ENCODE measurements at places on chromosomes 7 and 10.
A peak's percentile ranks its signal among the peaks of the same experiment; 100 is the strongest.

DNA sequence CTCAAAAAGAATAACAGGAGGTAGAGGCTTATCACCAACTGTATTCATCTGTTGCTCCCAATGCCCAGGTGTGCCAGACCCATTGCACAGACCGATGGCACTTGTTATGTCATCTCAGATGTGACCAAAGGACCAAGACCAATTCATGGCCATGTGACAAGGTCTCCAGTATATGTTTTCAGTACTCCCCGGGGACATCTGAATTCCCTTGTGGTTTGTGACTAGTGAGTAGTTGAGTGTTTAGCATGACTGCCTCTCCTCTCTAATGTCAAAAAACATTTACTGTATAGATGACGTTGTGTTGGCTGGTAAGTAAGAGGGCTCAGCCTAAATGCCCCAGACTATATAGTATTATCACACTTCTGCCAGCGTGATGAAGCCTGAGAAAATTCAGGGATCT is 202.1 kb upstream of the SMIM30 start:
- H3K4me3 ChIP-seq = no peak overlapping the region
- H3K4me1 ChIP-seq = no peaks in the 10 kb centered on the region
- no peaks in the 10 kb centered on the region for H3K36me3 ChIP-seq
- no peak for ATAC-seq
- H3K27me3 ChIP-seq = no peaks in the 10 kb centered on the region

DNA sequence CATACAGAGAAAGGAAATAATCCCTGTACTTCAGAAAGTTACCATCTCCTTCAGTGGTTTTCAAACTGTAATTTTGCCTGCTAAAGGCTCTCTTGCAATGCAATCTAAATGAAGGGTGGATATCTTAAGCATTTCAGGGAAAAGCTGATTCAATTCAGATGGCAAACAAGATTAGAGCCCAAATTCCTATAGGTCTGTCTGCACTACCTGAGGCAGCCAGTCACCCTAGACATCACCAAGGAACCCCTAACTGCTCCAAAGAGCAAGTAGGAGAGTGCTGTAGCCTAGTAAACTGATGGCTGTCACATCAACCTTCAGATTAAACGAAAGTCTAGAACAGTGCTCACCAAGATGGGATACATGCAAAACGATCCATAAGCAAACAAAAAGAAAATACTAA is 138.0 kb upstream of the ANK3 start:
- H3K36me3 ChIP-seq = no peaks in the 10 kb centered on the region
- no peaks in the 10 kb centered on the region for H3K27me3 ChIP-seq
- no peak overlapping the region for H3K4me3 ChIP-seq
- H3K4me1 ChIP-seq = no peaks in the 10 kb centered on the region
- no peak overlapping the region for H3K27ac ChIP-seq
- no peak for ATAC-seq

- no peaks in the 10 kb centered on the region for H3K27me3 ChIP-seq
- no peak overlapping the region for H3K4me3 ChIP-seq
- H3K4me1 ChIP-seq = no peaks in the 10 kb centered on the region
- ATAC-seq = no peak
Measured at GRCh38 chr7:2257651-2258050, 15.6 kb downstream of the NUDT1 start.

GRCh38 chr10:8616166-8616565 is 561.7 kb downstream of the GATA3 start:
- no peaks in the 10 kb centered on the region for H3K4me1 ChIP-seq
- no peaks in the 10 kb centered on the region for H3K27me3 ChIP-seq
- H3K36me3 ChIP-seq = no peaks in the 10 kb centered on the region

DNA sequence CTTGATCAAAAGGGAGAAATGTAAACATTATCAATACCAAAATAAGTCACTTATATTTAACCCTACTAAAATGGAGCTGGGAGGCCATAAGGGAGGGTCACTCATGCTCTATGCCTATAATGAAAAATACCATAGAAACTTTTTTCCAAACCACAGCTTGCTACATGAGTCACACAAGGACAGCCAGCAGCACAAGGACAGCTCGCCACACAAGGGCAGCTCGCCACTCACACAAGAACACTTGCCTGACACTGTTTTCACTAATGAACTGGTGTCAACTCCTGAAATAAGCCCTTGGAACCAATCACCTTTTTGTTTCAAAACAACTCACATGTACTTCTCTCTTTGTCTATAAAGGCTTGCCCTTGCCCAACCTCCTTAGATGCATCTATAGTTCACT is 43.3 kb downstream of the FRMPD2 start:
- no peak for ATAC-seq
- no peak overlapping the region for H3K4me3 ChIP-seq
- peaks cover 5% of the 10 kb centered on the region for H3K27me3 ChIP-seq
- no peaks in the 10 kb centered on the region for H3K36me3 ChIP-seq
- no peaks in the 10 kb centered on the region for H3K4me1 ChIP-seq
- H3K27ac ChIP-seq = no peak overlapping the region

- no peak overlapping the region for H3K27ac ChIP-seq
- ATAC-seq = no peak
- no peaks in the 10 kb centered on the region for H3K27me3 ChIP-seq
- no peak overlapping the region for H3K4me3 ChIP-seq
Measured at GRCh38 chr7:40711706-40712105, 576.9 kb downstream of the SUGCT start.

GRCh38 chr7:46360811-46361210 is 439.7 kb upstream of the IGFBP3 start:
- H3K4me1 ChIP-seq = no peaks in the 10 kb centered on the region
- ATAC-seq = no peak
- no peaks in the 10 kb centered on the region for H3K36me3 ChIP-seq
- no peaks in the 10 kb centered on the region for H3K27me3 ChIP-seq
- no peak overlapping the region for H3K4me3 ChIP-seq

DNA sequence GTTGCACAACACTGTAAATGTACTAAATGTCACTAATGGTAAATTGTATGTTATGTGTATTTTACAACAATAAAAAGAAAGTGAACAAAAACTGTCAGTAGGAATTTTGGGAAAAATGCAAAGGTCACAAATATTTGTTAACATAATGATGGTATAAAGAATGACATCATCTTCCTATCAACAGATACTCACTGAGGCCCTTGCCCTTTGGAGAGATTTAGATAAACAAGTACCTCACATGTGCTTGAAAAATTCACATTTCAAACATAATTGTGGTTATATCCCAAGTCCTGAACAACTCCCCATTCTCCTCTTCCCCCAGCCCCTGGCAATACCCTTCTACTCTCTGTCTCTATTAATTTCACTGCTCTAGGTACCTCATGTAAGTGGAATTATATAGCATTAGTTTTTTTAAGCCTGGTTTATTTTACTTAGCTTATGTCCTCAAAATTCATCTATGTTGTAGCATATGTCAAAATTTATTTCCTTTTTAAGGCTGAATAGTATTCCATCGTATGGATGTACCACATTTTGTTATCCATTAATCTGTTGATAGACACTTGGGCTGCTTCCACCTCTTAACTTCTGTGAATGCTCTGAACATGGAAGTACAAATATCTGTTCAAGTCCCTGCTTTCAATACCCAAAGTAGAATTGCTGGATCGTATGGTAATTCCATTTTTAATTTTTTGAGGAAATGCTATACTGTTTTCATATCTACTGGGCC is 90.5 kb downstream of the WIPF3 start:
- H3K36me3 ChIP-seq = no peaks in the 10 kb centered on the region
- H3K4me3 ChIP-seq = no peak overlapping the region
- H3K27ac ChIP-seq = no peak overlapping the region
- no peak for ATAC-seq
- H3K27me3 ChIP-seq = no peaks in the 10 kb centered on the region
- H3K4me1 ChIP-seq = no peaks in the 10 kb centered on the region

- H3K4me3 ChIP-seq = no peak overlapping the region
- no peak for ATAC-seq
- no peak overlapping the region for H3K27ac ChIP-seq
- H3K4me1 ChIP-seq = no peaks in the 10 kb centered on the region
- no peaks in the 10 kb centered on the region for H3K27me3 ChIP-seq
Measured at GRCh38 chr10:104197364-104197763, 34.8 kb downstream of the CFAP43 start.

DNA sequence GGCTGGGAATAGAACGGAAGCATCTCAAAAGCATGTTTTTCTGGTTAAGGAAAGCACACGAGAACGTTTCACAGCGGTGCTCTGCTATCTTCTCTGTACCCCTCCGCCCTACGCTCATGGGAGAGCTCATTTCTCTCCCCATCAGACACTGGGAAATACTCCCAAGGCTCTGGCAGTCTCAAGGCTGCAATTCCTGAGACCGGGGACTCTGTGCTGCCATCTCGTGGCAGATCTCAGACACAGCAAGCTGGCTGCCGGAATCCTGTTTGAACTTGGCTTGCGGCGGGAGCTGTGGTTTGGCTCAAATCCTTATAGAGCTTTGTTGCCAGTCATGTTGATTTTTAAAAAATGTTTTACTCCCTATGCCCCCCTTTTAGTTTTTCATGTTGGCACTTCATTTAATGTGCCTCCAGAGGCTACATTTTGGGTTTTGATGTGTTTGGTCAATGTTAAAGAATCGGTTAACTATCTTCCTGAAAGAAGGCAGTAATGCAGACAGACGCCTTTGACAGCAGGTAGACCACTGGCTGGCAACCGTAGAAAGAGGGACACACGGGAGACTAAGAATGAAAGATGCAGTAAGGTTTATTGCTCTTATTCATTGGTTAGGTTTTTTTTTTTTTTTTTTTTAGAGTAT is 27.6 kb downstream of the BMPER start:
- H3K27me3 ChIP-seq = no peaks in the 10 kb centered on the region
- peak overlapping the region; percentile 46 for H3K4me3 ChIP-seq
- no peaks in the 10 kb centered on the region for H3K4me1 ChIP-seq
- H3K36me3 ChIP-seq = no peaks in the 10 kb centered on the region
- peak; percentile 84 for ATAC-seq

GRCh38 chr7:91661727-91662126 is 218.8 kb downstream of the MTERF1 start:
- no peaks in the 10 kb centered on the region for H3K36me3 ChIP-seq
- H3K4me1 ChIP-seq = no peaks in the 10 kb centered on the region
- ATAC-seq = no peak
- no peak overlapping the region for H3K27ac ChIP-seq
- no peaks in the 10 kb centered on the region for H3K27me3 ChIP-seq

DNA sequence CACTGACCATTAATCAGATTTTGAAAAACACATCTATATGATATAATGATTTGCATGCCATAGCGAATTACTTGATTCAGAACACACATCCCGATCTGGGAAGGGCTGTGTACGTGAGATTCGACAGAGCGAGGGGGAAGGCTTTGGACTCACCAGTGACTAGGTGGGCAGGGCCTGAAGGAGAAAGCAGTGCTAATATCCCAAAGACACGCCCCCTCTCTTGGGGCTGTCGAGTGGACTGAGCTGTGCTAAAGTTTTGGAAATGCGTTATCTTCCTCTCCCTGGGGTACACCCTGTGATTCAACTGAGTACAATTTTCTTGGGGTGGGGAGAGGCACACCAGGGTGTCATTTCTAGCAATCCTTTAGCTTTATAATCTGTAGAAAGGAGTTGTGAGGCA is 1.8 kb downstream of the LRRC17 start:
- no peaks in the 10 kb centered on the region for H3K27me3 ChIP-seq
- H3K4me3 ChIP-seq = peak overlapping the region; percentile 4
- peak overlapping the region; percentile 72 for H3K27ac ChIP-seq
- no peaks in the 10 kb centered on the region for H3K4me1 ChIP-seq

GRCh38 chr7:34840176-34840785 is 182.3 kb downstream of the NPSR1 start:
- H3K36me3 ChIP-seq = no peaks in the 10 kb centered on the region
- H3K4me1 ChIP-seq = no peaks in the 10 kb centered on the region
- no peak overlapping the region for H3K4me3 ChIP-seq
- no peaks in the 10 kb centered on the region for H3K27me3 ChIP-seq

DNA sequence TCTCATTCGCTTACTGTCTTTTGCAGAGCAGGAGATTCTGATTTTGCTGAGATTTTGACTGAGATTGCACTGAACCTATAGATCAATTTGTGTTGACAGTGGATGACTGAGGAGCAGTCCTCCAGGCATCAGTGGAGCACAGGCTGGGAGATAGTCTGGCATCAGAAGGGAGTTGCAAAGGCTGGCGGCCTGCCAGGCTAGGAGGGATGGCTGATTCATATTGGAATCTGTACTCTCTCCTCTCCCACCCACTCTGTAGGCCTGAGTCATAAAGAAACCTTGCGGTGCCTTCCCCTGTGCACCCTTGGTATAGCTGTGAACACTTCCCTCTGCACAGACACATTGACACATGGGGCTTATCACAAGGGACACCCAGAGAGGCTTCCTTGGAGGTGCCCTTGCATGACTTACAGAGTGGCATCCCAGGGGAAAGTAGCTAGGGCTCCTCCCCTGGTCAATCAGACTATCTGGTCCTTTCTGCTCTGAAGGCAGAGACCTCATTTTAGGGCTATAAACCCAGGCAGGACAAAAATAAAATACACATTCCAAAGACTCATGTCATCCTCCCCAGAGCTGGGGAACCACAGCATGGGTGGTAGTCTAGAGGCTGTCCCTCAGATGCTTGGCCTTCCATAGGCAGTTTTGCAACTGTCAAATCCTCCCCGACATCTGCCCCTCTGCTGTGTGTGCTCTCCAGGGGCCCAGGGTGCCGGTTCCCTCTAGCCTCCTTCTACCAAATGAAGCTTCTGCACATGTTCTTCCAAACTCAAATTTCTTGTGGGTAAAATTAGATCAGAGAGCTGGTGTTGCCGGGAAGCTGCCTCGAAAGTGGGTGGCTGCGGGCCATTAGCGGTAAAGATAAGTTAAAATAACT is 37.4 kb upstream of the EEPD1 start:
- H3K36me3 ChIP-seq = no peaks in the 10 kb centered on the region
- ATAC-seq = peak; percentile 50
- no peaks in the 10 kb centered on the region for H3K4me1 ChIP-seq
- H3K27ac ChIP-seq = peak overlapping the region; percentile 27

DNA sequence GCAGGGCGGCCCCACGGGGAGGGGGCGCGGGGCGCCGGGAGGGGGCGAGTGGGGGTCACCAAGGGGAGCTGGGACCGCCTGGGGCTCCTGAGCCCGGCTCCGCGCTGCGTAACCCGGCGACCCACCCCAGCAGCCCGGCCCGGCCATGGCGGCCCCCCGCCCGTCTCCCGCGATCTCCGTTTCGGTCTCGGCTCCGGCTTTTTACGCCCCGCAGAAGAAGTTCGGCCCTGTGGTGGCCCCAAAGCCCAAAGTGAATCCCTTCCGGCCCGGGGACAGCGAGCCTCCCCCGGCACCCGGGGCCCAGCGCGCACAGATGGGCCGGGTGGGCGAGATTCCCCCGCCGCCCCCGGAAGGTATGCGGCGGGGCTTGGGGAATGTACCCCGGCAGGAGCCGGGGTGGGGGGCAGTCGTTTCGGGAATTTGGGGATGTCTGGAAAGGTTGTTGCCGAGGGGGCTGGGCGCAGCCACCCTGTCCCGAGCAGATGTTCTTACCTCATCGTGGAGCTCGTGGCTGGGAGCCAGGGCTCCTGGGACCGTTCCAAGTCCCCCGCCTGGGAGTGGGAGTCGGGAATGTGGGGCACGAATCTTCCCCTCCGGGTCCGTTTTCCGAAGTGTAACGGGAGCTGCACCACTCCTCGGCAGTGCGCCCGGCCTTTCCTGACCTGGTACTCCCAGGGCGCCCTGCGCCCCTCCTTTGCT is 431 bp downstream of the ZYX start:
- no peaks in the 10 kb centered on the region for H3K27me3 ChIP-seq
- no peaks in the 10 kb centered on the region for H3K36me3 ChIP-seq
- ATAC-seq = peak; percentile 5
- peaks cover 45% of the 10 kb centered on the region for H3K4me1 ChIP-seq
- peak overlapping the region; percentile 100 for H3K27ac ChIP-seq
- peak overlapping the region; percentile 71 for H3K4me3 ChIP-seq

All from gastroesophageal sphincter (tissue), 4 donors.